Brain (organoid and tissue), 16 donors: ENCODE measurements at places on chromosomes 2 and 18. TPM values are rescaled to one million over a fixed set of nuclear protein-coding genes. Genes with fewer than 3 reads are reported as not detected.

GRCh38 chr2:58601017-58601416 lies 359.9 kb upstream of the FANCL start:
- no peak for DNase-seq

DNA sequence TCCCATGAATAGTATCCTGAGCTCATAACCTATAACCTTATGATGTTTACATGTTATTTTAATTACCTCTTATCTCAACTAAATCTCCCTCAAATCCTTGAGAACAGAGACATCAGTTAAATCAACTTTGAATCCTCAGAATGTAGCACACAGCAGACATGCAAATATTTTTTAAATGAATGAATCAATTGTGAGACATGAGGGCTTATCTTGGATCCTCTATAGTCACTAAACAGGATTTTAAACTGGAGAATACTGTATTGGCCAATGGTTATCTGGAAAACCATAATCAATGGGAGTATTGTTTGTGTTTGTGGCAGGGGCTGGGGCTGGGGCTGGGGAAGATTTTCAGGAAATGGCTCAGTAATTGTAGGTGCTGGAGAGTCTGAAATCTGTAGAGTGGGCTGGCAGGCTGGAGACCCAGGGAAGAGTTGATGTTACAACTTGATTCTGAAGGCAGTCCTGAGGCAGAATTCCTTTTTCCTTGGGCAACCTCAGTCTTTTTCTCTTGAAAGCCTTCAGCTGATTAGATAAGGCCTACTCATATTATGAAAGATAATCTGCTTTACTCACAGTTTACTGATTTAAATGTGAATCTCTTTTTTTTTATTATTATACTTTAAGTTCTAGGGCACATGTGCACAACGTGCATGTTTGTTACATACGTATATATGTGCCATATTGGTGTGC lies 106.3 kb downstream of the NCOA1 start:
- DNase-seq: no peak

DNA sequence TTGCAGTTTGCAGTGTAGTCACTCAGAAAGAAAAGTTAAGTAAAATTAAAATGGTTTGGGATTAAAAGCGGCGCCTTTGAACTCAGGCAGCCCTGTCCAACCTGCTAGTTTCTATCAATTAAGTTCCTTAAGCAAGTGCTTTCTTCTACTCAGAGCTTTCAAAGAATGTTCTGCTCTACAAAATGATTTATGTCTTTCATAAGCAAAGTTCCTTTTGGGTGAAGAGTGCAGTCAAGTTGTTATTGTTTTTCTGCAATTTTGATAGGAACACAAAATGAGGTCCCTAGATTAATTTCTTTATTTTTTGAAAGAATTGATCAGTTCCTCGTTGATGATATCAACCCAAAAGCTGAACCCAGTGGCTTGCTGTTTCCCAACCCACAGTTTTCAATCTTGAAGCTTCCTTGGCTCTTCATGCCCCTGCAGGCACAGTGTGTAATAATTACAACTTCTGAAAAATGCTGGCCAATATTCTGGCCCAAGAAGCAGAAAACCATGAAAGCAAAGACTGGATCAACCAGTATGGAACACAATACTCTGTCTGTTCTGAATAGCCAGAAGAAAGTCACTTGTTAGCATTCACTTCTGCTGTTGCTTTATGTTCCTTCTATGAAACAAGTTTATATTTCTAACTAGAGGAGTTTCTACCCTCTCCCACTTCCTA lies 89.1 kb downstream of the TGIF1 start:
- DNase-seq: no peak

DNA sequence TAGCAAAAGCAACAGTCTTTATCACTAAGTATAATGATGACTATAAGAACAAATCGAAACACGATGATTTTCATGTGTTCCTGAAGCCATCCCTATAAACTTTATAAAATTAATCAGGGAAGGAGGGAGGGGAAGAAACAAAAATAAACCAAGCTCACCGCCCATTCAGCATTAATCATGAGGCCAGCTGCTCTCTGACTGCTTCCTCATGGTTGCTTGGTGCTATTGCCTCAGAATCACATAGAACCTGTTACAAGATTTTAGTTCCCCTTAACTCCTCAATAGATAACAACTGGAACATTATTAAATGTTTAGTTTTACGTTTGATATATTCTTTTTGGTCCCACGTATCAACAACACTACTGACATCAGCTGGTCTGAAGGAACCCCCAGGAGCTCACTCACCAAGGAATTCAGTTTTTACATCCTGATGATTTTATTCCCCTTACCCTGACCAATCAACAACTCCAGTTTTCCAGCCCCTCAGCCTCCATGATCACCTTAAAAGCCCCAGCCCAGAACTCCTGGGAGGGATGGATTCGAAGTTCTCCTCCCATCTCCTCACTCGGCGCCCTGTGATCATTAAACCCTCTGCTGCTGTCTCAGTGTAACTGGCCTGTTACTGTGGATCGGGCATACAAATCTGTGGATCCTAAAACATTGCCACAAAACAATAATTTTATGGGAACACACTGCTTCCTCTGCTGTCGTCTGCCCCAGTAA lies 10.6 kb upstream of the HNRNPLL start:
- no peak for DNase-seq

- no peak for DNase-seq
Observed at GRCh38 chr2:28341208-28341891, 51.3 kb upstream of the FOSL2 start.

DNA sequence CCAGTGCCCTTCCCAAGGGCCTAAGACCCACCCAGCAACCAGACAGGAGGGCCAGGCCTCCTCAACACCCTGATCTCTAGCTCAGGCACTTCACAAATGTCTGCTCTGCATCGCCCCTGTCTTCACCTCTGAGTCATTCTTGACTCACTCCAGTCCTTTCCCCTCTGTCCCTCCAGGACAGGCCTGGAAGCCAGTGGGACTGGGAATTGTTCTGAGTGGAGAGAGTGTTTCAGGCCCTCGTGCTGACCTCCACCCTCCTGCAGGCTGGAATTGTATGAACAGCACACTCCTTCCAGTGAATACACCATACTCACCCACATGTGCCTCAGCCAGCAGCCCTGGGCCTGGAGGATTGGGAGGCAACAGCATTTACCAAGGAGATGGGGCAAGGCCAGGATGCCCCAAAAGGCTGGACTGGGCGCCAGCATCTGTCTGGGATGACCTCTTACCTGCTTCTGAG lies 304.2 kb downstream of the CYP26B1 start:
- DNase-seq: no peak

DNA sequence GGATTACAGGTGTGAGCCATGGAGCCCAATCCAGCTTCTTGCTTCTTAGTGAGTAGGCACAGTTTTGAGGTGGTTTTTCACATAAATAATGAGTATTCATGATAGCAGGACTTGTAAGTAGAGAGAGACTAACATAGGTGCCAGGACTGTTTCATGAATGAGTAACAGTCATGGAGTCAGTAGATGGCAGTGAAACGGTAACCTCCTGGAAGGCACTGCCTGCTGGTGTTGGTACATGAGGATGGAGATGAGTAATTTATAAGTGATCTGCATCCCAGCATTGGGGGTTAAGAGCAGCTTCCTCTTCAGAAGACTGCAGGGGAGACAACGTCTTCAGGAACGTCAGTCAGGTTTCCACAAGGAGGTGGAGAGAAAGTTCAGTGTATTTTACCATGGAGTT lies 143.8 kb downstream of the HAUS1 start:
- no peak for DNase-seq

- no peak for DNase-seq
Observed at GRCh38 chr2:237298151-237299118, 115.5 kb downstream of the COL6A3 start.

GRCh38 chr18:24567199-24567598 lies 106.8 kb downstream of the HRH4 start:
- DNase-seq: no peak

- no peak for DNase-seq
Observed at GRCh38 chr2:169623235-169623634, 39.1 kb downstream of the PPIG start.

DNA sequence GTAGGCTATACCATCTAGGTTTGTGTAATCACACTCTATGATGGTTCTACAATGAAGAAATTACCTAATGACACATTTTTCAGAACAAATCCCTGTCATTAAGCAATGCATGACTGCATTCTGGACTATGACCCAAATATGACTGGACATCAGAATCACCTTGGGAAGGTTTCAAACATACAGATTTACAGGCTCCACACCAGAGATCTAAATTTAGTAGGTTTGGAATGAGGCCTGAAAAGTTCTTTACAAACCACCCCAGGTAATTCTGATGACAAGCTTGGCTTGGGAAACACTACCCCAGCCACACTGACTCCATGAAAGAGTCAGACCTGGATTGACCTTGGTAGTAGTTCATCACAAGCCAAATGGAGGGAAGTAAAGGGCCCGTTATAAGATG lies 52.2 kb upstream of the NFE2L2 start:
- no peak for DNase-seq

- no peak for DNase-seq
Observed at GRCh38 chr18:5388896-5389295, 93.4 kb upstream of the ZBTB14 start.

DNA sequence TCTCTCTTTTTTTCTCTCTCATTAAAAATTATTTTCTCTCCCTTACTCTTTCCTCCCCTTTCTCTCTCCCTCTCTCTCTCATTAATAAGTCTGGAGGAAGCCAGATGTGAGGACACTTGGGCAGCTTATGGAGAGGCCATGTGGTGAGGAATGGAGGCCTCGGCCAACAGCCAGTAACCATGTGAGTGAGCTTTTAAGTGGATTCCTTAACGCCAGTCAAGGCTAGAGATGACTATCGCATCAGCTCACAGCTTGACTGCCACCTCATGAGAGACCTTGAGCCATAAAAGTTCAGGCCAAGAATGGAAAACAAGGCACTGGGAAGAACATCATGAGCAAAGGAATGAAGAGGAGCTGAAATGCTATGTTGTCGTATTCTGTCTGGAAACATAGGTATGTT lies 39.1 kb downstream of the ETAA1 start:
- DNase-seq: no peak

GRCh38 chr2:172672114-172672513 lies 63.5 kb upstream of the RAPGEF4 start:
- DNase-seq: no peak

- DNase-seq: no peak
Observed at GRCh38 chr2:64223055-64223454, 78.8 kb upstream of the PELI1 start.

- no peak for DNase-seq
Observed at GRCh38 chr18:77006305-77007175, 126.0 kb downstream of the MBP start.

- DNase-seq: no peak
Observed at GRCh38 chr2:2747797-2748301, 416.8 kb upstream of the MYT1L start.

GRCh38 chr2:207072571-207072970 lies 93.2 kb downstream of the KLF7 start:
- no peak for DNase-seq

- no peak for DNase-seq
Observed at GRCh38 chr2:112782234-112782799, 2.0 kb downstream of the IL1A start.

DNA sequence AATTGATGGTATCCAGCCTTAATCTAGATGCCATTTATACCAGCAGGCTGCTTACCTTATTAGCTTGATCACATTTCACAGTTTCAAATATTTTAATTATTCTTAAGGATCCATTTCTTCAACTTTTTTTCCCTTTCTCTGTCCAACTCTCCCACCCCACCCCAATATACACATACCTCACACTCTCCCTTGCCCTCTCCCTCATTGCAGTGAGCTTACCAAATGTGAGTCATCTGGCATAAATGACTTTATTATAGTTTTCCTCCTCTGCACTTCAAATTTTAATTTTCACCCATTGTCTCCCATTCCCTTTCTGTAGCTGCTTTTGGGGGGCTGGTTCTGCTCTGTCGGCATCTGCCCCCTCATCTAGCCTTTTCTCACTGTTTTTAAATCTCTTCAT lies 12.9 kb downstream of the HTR2B start:
- DNase-seq: no peak

GRCh38 chr2:158998551-158999248 lies 30.3 kb downstream of the TANC1 start:
- no peak for DNase-seq

DNA sequence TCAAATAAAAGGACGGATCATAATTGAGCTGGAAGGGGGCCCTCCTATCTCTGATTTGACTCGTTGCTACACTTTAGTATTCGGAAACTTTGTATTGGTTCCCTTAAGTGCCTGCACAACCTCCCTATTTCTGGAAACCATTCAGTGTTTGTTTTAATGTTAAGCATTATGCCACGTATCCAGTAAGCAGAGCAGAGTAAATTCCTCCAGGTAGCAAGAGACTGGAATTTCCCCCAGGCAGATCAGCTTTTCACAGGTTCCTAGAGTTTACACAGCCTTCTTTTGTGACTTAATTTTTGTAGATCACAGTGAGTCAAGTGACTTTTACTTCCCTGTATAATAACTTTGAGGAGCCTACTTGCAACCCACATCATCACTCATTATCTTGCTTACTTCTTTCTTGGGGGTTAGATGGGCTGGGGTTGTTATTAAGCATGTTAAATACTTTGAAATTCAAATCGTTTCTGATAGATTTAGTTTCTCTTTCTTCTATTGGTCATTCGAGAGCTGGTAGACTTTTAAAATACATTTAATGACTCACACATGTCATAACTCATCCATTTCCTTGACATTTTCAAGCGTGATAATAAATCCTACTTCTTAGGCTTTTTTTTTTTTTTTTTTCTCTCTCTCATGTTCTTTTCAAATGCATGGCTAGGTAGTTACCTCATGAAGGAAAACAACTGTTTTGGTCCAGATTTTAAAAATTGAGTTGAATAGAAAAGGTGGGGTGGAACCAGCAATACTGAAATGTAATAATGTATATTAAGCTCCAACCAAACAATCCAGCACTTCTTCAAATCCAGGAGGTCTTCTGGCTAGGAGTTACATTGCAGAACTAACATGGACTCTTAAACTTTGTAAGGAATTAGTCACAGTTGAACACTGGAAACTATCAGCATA lies 219.3 kb downstream of the NEDD4L start:
- no peak for DNase-seq

- no peak for DNase-seq
Observed at GRCh38 chr2:169512525-169512924, 3.0 kb downstream of the KLHL41 start.

- peak; percentile 98 for DNase-seq
Observed at GRCh38 chr2:112584134-112584890, at the start of gene CHCHD5. TSS of gene CHCHD5 (plus strand) at chr2:112584609. CDS start at chr2:112584648, 39 bp downstream.

DNA sequence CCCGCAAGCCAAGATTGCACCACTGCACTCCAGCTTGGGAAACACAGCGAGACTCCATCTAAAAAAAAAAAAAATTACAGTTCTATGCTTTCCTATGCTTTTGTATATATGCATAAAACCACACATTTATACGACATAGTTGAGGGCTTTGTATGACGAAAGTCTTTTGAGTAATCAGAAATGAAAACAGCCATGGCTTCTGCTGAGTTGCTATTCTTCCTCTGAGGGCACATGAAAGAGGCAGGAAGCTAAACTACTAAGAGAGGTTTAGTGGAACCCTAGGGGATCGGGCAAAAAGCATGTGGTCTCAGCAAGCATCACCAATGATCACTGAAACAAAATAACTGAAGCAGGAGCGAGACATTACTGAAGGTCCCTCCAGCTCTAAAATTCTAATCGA lies 99.6 kb downstream of the ZAP70 start:
- DNase-seq: no peak

Gene TMEM37
- 1.9 TPM for polyA plus RNA-seq

Gene CABYR
- polyA plus RNA-seq: 4.8 TPM

Gene CD8B
- 2.2 TPM for polyA plus RNA-seq

Gene LYG1
- 0.36 TPM for polyA plus RNA-seq

Gene SERPINE2
- 107 TPM for polyA plus RNA-seq

Gene RGPD3
- not detected for polyA plus RNA-seq

Gene IL18R1
- 0.31 TPM for polyA plus RNA-seq

Gene DTYMK
- polyA plus RNA-seq: 61.0 TPM

Gene GAD1
- polyA plus RNA-seq: 17.2 TPM

Gene RNU2-63P
- polyA plus RNA-seq: not detected

Gene CACNB4
- 1.1 TPM for polyA plus RNA-seq

Gene FKBP7
- 11.1 TPM for polyA plus RNA-seq

Gene PLCD4
- polyA plus RNA-seq: 9.7 TPM

Gene CRYGC
- not detected for polyA plus RNA-seq
